Skeletal muscle cell (primary cell): ENCODE measurements at places on chromosomes 5 and 9.

DNA sequence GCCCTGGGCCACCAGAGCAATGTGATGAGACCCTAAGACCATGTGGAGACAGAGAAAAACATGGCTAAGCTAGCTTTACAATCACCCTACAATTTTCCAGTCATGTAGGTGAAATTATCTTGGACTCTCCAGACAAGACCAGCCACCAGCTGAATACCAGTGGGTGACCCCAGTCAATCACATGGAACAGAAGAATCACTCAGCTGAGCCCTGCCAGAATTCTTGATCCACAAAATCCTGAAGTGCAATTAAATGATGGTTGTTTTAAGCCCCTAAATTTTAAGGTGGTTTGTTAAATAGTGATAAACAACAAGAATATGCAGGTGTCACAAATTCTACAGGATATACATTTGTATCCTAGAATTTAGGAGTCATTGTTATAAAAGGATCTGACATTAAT lies 69.5 kb upstream of the SMIM15 start:
- no peak for DNase-seq

DNA sequence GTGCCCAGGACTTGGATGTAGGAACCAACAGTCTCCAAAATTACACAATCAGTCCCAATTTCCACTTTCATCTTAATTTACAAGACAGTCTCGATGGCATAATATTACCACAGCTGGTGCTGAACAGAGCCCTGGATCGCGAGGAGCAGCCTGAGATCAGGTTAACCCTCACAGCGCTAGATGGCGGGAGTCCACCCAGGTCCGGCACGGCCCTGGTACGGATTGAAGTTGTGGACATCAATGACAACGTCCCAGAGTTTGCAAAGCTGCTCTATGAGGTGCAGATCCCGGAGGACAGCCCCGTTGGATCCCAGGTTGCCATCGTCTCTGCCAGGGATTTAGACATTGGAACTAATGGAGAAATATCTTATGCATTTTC lies 837 bp downstream of the PCDHB2 start:
- no peak for DNase-seq

GRCh38 chr9:4844056-4844838 lies 51.5 kb downstream of the RCL1 start:
- DNase-seq, result no peak

GRCh38 chr5:60403343-60404006 lies 296.5 kb downstream of the DEPDC1B start:
- DNase-seq, result no peak

DNA sequence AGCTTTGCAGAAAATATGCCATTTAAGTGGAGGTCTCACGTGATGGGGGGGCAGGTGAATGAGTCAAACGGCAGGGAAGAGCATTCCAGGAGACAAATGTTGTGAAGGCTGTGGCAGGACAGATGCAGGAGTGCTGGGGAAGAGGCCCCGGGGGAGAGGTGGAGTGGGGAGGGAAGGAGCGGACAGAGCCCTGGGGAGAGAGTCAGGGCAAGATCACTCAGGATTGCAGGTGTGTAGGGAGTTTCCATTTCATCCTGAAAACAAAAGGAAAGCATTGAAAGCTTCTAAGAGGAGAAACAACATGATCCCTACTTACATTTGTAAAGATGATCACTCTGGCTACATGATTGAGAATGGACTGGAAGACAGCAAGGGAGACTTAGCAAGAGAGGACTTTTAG lies 323.3 kb downstream of the ASTN2 start:
- no peak for DNase-seq

DNA sequence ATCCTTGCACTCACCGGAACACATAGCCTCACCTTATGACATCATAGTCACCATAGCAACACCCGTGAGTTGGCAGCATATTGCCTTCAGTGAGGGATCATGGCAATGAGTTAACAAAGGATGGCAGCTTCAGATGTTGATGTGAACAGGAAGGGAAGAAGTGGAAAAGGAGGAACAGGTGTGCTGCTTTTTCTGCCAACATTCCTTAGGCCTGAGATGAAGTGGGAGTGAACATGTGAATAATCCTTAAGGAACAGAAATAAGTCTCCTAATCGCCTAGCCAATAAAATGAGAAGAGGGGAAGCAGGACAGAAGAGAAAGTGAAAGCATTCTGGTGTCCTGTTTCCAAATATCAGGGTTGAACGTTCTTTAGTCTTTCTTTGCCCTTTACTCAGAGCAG lies 360.0 kb downstream of the BRINP1 start:
- no peak for DNase-seq

- no peak for DNase-seq
Measured at GRCh38 chr5:72237415-72237814, 82.6 kb downstream of the MRPS27 start.

DNA sequence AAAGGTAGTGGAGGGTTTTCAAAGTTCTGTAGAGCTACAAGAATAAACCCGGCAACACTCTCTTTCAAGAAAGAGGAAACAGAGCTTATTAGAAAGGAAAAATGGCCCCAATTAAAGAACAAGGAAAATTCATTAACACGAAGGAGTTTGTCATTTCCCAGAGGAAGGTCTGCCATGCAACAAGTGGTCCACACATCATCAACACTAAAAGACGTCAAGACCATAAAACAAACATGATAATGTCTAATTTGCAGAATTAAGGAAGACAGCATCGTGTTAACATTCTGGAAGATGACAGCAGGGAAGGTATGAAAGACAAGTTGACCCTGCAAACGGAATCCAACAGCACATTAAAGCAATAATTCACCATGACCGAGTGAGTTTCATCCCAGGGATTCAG lies 28.6 kb upstream of the NRARP start:
- DNase-seq, result no peak

DNA sequence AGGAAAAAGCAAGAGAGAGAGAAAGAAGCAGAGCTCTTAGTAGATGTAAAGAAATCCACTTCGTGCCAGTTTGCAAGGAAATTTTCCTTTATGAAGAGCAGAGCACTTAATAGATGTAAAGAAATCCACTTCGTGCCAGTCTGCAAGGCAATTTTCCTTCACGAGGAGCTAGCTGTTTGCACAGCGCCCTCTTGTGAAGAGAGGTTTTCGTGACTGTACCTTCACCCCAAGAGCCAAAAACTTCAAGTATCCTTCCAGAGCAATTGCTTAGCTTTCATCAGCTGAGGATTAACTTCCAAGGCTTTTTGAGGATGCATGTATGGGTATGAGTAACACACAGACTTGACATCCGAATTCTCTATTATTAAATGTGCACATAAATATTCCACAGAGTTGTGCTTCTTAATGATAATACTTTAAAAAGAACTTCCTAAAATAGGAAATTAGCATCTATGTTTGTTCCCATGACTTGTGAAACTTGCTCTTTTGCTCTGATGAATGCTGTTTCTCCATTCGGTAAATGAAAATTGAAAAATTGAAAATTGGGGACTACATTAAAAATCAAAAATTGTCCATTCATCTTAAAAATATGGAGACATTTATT lies 525.6 kb downstream of the PDE4D start:
- DNase-seq, result no peak

DNA sequence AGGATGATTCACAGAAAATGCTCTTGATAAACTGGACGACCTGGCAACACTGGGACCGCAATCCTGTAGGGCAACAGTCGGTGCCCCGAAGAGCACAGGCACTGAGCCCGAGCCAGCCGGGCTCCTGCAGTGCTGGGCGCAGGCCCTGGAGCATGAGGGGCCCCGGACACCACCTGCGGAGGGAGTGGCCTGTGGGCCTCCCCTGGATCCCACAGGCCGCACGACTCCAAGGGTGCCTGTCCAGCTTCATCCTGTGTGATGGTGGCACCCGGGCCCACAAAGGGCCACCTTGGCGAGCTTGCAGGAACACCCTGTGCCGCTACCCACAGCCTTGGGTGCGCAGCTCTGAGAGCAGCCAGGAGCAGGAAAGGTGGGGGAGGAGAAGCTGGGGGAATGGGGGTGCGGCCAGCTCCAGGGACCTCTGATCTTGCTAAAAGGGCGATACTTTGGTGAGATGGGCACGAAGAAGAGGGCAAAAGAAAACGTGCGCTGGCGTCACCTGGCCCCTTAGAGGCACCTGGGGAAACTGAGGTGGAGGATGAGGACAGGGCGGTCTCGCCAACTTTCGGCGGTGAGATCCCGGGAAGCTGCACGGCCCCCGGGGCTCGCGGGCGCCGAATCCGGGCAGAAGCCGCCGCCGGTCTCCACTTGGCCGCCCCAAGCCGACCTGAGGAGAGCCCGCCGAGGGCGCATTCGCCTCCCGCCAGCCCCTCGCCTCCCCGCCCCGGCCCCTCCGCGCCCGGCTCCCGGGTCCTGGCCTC lies 722 bp downstream of the TBC1D9B start:
- no peak for DNase-seq

DNA sequence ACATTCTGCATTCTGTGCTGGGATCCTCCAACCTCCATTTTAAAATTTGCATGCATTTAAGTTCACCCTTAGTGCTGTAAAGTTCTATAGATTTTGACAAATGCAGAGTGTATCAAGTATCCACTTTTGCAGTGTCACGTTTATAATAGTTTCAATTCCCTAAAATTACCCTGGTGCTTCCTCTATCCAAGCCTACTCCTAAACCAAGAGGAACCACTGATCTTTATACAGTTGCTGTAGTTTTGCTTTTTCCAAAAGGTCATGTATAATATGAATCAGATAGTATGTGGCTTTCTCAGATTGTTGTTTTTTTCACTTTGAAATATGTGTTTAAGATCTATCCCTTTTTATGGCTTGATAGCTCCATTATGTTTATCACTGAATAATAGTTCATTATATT lies 468.4 kb upstream of the CDH6 start:
- no peak for DNase-seq

DNA sequence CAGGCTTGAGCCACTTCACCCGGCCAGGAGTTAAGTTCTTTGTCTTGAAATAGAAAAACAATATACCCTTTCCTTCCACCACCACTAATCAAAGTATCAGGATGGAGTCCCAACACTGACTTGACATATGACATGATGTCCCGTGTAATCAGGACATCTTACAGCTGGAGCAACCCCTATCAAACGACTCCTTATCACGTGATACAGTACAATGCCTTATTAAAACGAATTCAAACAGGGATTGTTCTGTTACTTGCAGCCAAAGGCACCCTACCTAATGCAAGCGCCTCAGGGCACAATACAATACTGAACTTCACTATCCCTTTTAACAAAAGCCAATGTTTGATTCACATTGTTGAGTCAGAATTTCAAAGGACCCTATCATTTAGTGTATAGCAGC lies 261.3 kb downstream of the SLIT3 start:
- DNase-seq, result no peak

DNA sequence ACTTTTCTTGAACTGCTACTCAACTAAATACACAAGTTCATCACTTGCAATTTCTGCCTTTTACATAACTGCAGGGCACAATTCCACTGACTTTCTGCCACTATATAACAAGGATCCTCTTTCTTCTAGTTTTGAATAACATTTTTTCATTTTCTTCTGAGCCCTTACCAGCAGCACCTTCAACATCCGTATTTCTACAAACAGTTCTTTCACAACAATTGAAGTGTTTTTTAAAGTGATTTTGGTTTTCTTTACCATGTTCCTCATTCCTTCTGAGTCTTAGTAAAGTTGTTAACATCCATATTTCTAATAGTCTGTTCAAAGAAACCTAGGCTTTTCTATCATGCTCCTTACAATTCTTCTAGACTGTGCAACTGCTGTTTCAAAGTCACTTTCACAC lies 127.2 kb upstream of the PITX1 start:
- no peak for DNase-seq
